ENCODE measurements at places on chromosomes 5 and 9.

GRCh38 chr5:141250576-141250975, 5.4 kb downstream of the PCDHB15 start:
- DNase-seq: no peak

DNA sequence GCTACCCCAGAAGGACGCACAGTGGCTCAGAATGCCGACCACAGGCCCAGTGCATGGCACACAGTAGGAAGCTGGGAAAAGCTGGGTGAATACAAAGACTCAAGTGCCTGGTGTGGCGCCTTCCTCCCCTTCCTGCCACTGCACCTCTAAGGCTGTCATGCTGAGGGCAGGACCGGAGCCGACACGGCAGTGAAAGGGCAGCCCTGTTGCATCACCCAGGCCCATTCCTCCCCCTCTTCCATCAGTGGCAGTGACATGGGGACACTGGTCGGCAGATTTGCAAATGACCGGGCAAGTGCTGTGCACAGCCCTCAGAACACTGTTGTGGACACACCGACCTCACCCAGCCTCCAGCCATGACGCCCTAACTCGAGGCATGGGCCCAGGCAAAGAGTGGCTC, 84.0 kb downstream of the STK10 start:
- no peak for DNase-seq

- DNase-seq: no peak
Observed at GRCh38 chr5:170629566-170630175, 125.9 kb downstream of the KCNIP1 start.

DNA sequence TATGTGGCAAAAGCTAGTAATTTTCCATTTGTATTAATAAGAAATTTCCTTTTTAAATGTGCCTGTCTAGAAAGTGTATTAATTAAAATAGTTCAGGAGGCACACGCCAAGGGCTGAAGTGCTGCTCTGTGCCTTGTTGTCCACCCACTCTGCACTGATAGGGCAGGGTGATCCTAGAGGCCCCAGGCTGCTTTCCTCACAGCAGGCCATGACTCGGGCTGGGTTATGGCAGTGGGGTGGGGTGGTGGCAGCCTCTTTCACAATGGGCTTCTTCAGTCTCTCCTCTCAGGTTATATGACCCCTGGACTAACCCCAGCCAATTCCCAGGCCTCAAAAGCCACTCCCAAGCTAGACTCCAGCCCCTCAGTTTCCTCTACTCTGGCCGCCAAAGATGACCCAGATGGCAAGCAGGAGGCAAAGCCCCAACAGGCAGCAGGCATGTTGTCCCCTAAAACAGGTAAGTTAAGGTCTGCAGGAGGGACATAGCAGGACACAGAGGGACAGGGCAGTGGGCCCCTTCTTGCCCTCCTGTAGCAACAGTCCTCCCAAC, 19.5 kb downstream of the CD74 start:
- no peak for DNase-seq

DNA sequence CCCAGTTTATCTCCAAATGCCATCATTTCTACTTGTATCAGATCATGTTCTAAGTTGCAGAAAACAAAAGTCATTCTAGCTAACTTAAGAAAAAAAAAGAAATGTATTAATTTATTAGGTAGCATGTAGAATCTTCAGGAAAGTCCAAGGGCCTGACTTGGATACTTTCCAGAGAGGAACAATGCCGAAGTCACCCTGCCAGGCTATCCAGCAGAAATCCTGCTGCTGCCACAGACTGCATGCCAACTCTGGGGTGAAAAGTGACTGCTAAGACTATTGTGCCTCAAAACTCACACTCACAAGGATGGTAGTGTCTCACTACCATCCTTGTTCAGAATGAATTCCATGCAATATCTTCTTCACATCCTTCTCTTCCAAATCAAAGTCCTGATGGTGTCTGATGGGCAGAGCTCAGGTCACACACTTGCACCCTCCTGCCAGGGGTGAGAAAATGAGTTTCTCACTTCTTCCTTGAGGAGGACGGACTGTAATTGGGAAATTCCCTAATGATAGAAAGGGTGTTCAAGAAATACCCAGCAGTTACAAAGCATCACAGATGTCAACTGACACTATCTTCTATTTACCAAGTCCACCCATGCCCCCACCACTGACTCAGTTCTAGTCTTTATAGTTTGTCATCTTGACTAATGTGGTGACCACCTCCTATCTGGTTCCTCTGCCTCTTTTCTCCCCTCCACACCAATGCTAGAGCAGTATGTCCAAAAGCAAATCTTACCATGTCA, 279.4 kb downstream of the CWC27 start:
- no peak for DNase-seq
